ENCODE measurements at places on chromosomes 11 and 22. TPM values are rescaled to one million over a fixed set of nuclear protein-coding genes. Genes with fewer than 3 reads are reported as not detected.

The OPCML gene
- 0.36 TPM for total RNA-seq

The ADM2 gene
- 9.1 TPM for total RNA-seq

The HEPHL1 gene
- not detected for total RNA-seq

The MRPL49 gene
- total RNA-seq = 41.6 TPM

The GPHA2 gene
- total RNA-seq = not detected

DNA sequence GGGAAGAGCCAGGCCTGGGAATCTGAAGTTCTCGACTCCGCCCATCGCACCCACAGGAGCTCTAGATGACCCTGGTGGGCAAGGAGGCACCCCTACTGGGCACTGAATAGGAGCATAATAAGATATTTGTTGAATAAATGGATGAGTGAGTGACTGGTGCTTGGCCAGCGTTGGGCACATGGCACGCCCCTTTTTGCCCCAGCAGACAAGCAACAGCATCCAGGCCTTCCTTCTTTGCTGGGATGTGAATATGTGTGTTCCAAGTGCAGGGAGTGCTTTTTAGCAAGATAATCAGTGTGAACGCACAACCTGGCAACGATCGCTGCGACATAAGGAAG, 443 bp upstream of the CELF1 start:
- H3K36me3 ChIP-seq = peaks cover 3% of the 10 kb centered on the region
- peak overlapping the region; percentile 97 for H3K4me3 ChIP-seq
- peak overlapping the region; percentile 47 for H3K27ac ChIP-seq
- DNase-seq = peak; percentile 91
- H3K4me1 ChIP-seq = peaks cover 11% of the 10 kb centered on the region
- no peaks in the 10 kb centered on the region for H3K27me3 ChIP-seq

DNA sequence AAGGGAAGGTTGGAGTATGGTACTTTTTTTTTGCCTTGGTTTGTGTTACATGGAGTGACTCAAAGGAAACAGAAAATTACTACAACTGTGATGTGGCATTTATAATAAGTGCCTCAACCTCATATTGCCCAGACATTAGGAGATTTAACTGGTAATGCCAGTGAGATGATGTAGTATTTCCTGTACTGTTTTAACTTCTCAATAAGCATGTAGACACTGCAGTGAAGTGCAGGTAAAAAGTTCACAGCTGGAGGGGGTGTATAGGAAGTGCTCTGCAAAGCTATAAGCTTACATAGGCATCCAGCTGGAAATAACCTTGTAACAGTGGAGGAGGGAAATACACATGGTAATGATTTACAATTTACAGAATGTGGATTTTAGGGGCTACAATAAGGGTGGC, 138.2 kb upstream of the MTMR2 start:
- no peak overlapping the region for H3K4me3 ChIP-seq
- peaks cover 38% of the 10 kb centered on the region for H3K4me1 ChIP-seq
- peak overlapping the region; percentile 54 for H3K27ac ChIP-seq
- no peaks in the 10 kb centered on the region for H3K36me3 ChIP-seq

DNA sequence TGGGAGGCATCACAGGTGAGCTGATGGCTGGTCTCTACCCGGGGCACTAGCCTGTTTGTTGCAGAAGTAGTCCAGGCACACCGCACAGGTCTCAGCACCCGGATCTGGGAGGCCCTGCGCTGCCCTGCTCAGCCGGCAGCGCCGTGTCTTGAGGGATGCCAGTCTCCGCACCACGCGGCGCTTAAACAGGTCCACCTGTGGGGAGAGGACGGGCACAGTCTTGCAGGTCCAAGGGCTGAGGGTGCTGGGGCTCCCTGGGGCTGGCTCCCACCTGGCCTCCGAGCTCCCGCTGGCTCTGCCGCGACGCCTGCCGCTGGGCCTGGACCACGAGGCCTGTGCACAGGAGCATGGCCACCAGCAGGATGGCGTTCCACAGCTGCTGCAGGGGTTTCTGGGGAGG, 7.2 kb downstream of the RNF215 start:
- H3K27ac ChIP-seq = no peak overlapping the region
- H3K4me1 ChIP-seq = no peaks in the 10 kb centered on the region
- H3K36me3 ChIP-seq = peaks cover 27% of the 10 kb centered on the region
- H3K4me3 ChIP-seq = no peak overlapping the region
- no peaks in the 10 kb centered on the region for H3K27me3 ChIP-seq
- DNase-seq = peak; percentile 71

DNA sequence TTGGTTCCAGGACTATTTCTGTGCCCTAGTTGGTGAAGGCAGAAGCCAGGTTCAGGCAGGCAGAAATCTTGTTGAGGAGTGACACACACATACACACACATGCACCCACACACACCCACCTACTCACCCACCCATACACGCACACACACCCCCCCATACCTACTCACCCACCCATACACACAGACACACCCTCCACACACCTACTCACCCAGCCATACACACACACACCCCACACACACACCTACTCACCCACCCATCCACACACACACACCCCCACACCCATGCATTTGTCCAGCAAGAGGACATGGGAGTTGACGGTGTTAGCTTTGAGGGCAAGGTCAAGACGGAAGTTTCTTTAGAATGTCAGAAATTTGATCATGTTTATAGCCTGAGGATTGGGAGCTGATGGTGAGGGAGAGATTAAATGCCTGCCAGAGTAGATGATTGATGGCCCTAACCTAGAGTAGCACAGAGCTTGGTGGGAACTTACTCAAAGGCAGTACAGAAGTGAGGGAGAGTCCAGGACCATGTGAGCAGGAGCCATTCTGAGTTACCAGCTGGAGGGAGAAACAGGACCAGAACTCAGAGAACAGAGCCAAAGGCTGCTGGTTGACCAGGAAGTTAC, 68.9 kb downstream of the CYB5R2 start:
- no peak overlapping the region for H3K27ac ChIP-seq
- no peak overlapping the region for H3K4me3 ChIP-seq

DNA sequence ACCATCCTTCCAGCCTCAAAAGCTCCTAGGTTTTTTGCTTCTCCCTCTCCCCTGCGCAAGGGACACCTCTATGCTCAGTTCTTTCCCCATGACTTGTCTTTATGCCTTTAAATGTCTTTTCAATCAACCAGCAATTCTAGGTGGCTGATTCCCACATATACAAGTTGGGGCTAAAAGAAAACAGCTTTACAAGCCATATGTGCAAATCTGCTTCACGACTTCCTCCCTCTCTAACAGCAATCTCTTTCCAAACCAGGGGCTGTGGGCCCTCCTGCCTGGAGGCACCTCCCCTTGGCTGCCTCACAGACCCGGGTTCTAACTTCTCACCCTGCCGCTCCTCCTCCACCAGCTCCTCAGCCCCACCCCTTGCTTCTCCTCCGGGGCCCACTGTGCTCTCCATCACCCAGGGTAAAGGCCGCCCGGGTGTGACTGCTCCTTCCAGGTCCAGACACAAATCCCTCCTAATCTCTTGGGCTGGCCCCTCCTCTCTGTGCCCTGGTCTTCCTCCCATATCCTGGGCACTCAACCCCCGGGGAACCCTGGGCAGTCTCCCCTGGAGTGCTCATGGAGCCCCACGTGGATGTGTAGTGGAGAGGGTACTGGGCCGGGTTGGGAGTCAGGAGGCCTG, 14.1 kb downstream of the TMPRSS13 start:
- no peaks in the 10 kb centered on the region for H3K36me3 ChIP-seq
- H3K4me1 ChIP-seq = no peaks in the 10 kb centered on the region
- peak; percentile 44 for DNase-seq
- no peak overlapping the region for H3K4me3 ChIP-seq
- no peaks in the 10 kb centered on the region for H3K27me3 ChIP-seq
- no peak overlapping the region for H3K27ac ChIP-seq
